ENCODE measurements at places on chromosomes 5 and 9. TPM values are rescaled to one million over a fixed set of nuclear protein-coding genes. Genes with fewer than 3 reads are reported as not detected.

INIP gene
- total RNA-seq: 21.0 TPM

CD274 gene
- total RNA-seq: 3.1 TPM

IL13 gene
- total RNA-seq: 0.73 TPM

MCTP1 gene
- 57.8 TPM for total RNA-seq

Data from breast epithelium (tissue), 4 donors.